Subcutaneous adipose tissue (tissue), 4 donors: ENCODE measurements at places on chromosomes 1 and 21. TPM values are rescaled to one million over a fixed set of nuclear protein-coding genes. Genes with fewer than 3 reads are reported as not detected.

MROH7 gene
- total RNA-seq: 1.7 TPM

PHACTR4 gene
- total RNA-seq: 20.1 TPM

IBA57 gene
- total RNA-seq: 5.5 TPM

AZIN2 gene
- not detected for total RNA-seq

TSPAN2 gene
- total RNA-seq: 1.0 TPM

SLAMF6 gene
- 0.65 TPM for total RNA-seq

SNX7 gene
- 64.5 TPM for total RNA-seq

PDZK1IP1 gene
- total RNA-seq: 3.8 TPM

LRRC53 gene
- not detected for total RNA-seq

LIPI gene
- not detected for total RNA-seq

LYPLA2 gene
- total RNA-seq: 20.3 TPM

KCNK2 gene
- 2.9 TPM for total RNA-seq

SMIM1 gene
- not detected for total RNA-seq

USH2A gene
- not detected for total RNA-seq
